ENCODE measurements at places on chromosomes 13 and 19.
A peak's percentile ranks its signal among the peaks of the same experiment; 100 is the strongest.

GRCh38 chr19:42467183-42467760, 24.5 kb upstream of the CXCL17 start:
- H3K4me1 ChIP-seq: no peaks in the 10 kb centered on the region
- no peaks in the 10 kb centered on the region for H3K27me3 ChIP-seq
- DNase-seq: no peak
- no peak overlapping the region for H3K4me3 ChIP-seq

DNA sequence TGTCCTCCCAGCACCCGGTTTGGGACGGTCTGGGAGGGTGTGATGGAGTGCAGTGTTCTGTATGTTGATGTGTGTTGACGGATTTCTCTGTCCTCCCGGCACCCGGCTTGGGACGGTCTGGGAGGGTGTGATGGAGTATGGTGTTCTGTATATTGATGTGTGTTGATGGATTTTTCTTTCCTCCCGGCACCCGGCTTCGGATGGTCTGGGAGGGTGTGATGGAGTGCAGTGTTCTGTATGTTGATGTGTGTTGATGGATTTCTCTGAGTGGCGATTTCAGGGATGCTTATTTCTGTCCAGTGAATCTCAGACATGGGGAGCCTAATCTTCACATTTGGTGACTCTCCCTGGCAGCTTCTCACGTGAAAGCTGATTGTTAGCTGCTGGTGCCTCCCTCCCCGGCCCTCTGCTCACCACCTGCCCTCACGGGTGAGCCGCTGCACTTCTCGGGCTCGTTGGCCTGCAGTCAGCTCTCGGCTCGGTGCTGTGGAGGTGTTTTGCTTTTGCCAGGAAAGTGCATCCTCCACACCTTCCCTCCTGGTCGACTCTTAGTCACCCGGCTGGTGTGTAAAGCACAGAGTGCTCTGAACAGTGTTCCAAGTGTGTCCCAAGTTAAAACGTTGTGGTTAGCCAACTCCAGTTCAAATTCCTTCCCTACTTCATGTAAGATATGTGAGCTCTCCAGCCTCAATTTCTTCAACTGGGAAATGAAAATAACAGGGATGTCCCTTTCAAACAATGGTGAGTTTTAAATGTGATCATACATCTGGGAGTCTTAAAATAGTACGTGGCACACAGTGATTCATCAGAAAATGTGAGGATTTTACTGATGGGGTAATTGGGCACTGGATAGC, 54.6 kb downstream of the ATP11A start:
- no peaks in the 10 kb centered on the region for H3K4me1 ChIP-seq
- no peaks in the 10 kb centered on the region for H3K36me3 ChIP-seq
- H3K4me3 ChIP-seq: no peak overlapping the region
- no peak overlapping the region for H3K27ac ChIP-seq
- no peak for DNase-seq
- no peaks in the 10 kb centered on the region for H3K27me3 ChIP-seq

DNA sequence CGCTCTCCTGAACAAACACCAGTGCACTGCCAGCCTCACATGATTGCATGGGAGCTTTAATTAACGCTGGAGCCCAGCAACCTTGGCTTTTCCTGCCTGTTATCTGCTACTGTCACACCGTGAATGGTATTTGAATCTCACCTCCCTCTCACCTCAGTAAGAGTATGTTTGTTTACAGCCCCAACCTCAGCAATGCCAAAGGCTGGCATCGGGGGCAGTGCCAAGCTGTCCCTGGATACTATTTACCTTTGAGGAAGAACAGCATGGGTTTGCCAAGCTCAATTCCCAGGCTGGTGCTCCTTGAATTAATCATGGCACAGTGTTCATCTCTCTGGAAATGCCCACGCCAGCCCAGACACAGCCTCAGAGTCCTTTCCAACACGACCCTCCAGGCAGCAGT, 57.2 kb upstream of the SERPINE3 start:
- no peaks in the 10 kb centered on the region for H3K27me3 ChIP-seq
- no peak for DNase-seq
- H3K4me3 ChIP-seq: no peak overlapping the region
- H3K4me1 ChIP-seq: no peaks in the 10 kb centered on the region

- no peak overlapping the region for H3K27ac ChIP-seq
- no peak overlapping the region for H3K4me3 ChIP-seq
- no peaks in the 10 kb centered on the region for H3K4me1 ChIP-seq
- H3K36me3 ChIP-seq: no peaks in the 10 kb centered on the region
- DNase-seq: no peak
- no peaks in the 10 kb centered on the region for H3K27me3 ChIP-seq
Observed at GRCh38 chr13:66021846-66022245, 1208.3 kb downstream of the PCDH9 start.

DNA sequence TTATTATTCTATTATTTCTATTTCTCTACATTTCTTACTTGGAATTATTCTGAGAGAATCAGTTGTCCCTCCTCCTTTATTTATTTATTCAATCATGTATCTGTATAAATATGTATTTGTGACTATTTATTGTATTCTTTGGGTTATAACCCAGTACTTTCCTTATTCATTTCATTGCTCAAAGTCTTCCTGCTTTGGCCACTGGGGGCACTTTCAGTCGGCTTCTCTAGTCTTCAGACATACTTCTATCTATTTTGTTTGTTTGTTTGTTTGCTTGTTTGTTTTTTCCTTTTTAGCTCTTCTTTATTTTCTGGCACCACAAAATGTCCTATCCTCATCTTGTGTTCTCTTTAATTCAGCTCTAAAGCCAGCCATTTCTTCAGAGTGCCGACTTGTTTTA, 260.4 kb downstream of the NALCN start:
- H3K27ac ChIP-seq: no peak overlapping the region
- no peaks in the 10 kb centered on the region for H3K27me3 ChIP-seq
- no peaks in the 10 kb centered on the region for H3K4me1 ChIP-seq
- no peak overlapping the region for H3K4me3 ChIP-seq

- no peak overlapping the region for H3K4me3 ChIP-seq
- DNase-seq: no peak
Observed at GRCh38 chr19:10670876-10671804, 17.0 kb downstream of the ILF3 start.

DNA sequence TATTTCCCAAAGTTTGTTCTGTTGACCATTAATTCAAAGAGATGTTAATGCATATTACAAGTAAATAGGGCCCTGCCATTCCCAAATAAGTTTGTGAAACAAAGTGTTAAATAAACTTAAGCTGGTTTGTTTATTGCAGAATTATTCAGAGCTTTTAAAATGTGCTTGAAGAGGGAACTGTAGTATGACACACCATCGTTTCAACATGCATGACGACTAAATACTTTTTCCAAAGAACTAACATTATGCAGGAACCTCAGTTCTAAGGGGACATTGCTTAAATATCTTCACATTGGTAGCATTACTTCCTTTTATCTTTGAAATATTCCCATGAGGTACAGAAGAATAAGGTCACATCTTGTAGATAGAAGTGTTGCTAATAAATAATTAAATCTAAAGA, 14.6 kb downstream of the LHFPL6 start:
- no peaks in the 10 kb centered on the region for H3K36me3 ChIP-seq
- H3K27me3 ChIP-seq: no peaks in the 10 kb centered on the region
- H3K4me1 ChIP-seq: peaks cover 80% of the 10 kb centered on the region
- DNase-seq: no peak
- no peak overlapping the region for H3K4me3 ChIP-seq
- peak overlapping the region; percentile 19 for H3K27ac ChIP-seq

GRCh38 chr13:98746968-98747367, 5.5 kb downstream of the SLC15A1 start:
- H3K36me3 ChIP-seq: no peaks in the 10 kb centered on the region
- H3K4me3 ChIP-seq: no peak overlapping the region
- no peak for DNase-seq
- no peaks in the 10 kb centered on the region for H3K4me1 ChIP-seq

GRCh38 chr19:17538684-17539237, 16.7 kb upstream of the COLGALT1 start:
- no peak for DNase-seq
- no peaks in the 10 kb centered on the region for H3K27me3 ChIP-seq
- peak overlapping the region; percentile 82 for H3K4me3 ChIP-seq
- peaks cover 11% of the 10 kb centered on the region for H3K4me1 ChIP-seq
- H3K27ac ChIP-seq: no peak overlapping the region

GRCh38 chr13:46622630-46623256, 69.8 kb downstream of the LRCH1 start:
- H3K27me3 ChIP-seq: no peaks in the 10 kb centered on the region
- H3K4me3 ChIP-seq: no peak overlapping the region
- H3K36me3 ChIP-seq: no peaks in the 10 kb centered on the region
- no peak for DNase-seq

DNA sequence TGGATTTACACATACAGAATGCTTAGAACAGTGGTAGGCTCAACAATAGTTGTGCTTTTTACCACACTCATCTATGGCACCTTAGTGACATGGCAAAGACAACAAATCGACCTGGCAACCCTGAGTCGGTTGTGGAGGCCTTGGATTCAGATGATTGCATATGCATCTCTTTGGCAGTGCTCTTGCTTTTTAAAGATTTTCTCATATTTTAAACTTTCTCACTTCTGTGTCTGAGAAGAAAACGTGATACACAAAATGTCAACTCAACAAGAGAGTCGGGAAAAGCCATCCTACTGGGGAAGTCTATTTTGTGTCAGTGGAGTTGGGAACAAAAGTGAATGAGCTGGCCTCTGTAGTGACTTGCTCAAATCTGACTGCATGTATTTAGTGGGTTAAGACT, 85.8 kb downstream of the ATP8A2 start:
- no peak for DNase-seq
- H3K4me1 ChIP-seq: no peaks in the 10 kb centered on the region
- H3K4me3 ChIP-seq: no peak overlapping the region
- H3K27ac ChIP-seq: no peak overlapping the region
- H3K27me3 ChIP-seq: no peaks in the 10 kb centered on the region
- H3K36me3 ChIP-seq: no peaks in the 10 kb centered on the region

DNA sequence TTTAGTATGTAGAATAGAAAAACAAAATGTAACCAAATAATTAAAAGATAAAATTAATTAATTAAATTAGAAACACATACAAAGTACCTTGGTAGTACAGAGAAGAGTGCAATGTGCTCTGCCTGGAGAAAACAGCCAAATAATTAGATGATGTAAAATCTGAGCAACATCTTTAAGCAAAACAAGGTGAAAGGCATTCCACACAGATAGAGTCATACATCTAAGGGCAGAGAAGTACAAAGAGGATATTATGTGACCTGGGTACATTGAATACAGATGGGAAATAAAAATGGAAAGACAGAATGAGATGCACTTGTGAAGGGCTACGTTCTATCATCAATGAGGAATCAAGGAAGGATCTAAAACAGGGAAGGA, 25.2 kb upstream of the FNDC3A start:
- H3K4me1 ChIP-seq: peaks cover 7% of the 10 kb centered on the region
- H3K27me3 ChIP-seq: no peaks in the 10 kb centered on the region
- H3K36me3 ChIP-seq: no peaks in the 10 kb centered on the region
- H3K27ac ChIP-seq: no peak overlapping the region
- H3K4me3 ChIP-seq: no peak overlapping the region

DNA sequence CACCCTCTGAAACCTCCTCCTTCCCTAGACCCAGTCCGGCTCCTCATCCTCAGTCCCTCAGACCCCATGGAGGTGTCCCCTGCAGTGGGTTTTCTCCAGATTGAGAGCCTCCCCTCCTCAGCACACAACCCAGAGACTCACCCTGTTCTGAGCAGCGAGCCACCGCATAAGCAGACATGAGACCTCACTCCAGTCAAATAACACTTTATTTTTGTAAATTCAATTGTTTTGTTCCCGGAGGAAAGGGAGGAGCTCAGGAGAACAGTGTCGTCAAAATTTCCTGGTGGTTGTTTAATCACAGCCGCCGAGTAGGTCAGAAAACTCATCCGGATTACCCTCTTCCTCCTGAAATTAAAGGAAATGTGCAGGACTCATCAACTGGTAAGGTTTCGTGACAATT, 57.5 kb downstream of the ERICH4 start:
- peak overlapping the region; percentile 16 for H3K4me3 ChIP-seq

GRCh38 chr19:42184401-42184861, 33.0 kb downstream of the DEDD2 start:
- no peak for DNase-seq
- peaks cover 5% of the 10 kb centered on the region for H3K27me3 ChIP-seq
- no peaks in the 10 kb centered on the region for H3K4me1 ChIP-seq
- H3K4me3 ChIP-seq: no peak overlapping the region

- peak overlapping the region; percentile 88 for H3K4me3 ChIP-seq
- H3K27ac ChIP-seq: peak overlapping the region; percentile 89
- peaks cover 3% of the 10 kb centered on the region for H3K36me3 ChIP-seq
- no peak for DNase-seq
- H3K27me3 ChIP-seq: no peaks in the 10 kb centered on the region
Observed at GRCh38 chr19:58058467-58058866, 615 bp upstream of the ZNF135 start.

- no peak overlapping the region for H3K4me3 ChIP-seq
- H3K4me1 ChIP-seq: peaks cover 6% of the 10 kb centered on the region
- H3K36me3 ChIP-seq: no peaks in the 10 kb centered on the region
- no peaks in the 10 kb centered on the region for H3K27me3 ChIP-seq
- H3K27ac ChIP-seq: no peak overlapping the region
- DNase-seq: no peak
Observed at GRCh38 chr13:33307843-33308242, 22.3 kb upstream of the STARD13 start.

DNA sequence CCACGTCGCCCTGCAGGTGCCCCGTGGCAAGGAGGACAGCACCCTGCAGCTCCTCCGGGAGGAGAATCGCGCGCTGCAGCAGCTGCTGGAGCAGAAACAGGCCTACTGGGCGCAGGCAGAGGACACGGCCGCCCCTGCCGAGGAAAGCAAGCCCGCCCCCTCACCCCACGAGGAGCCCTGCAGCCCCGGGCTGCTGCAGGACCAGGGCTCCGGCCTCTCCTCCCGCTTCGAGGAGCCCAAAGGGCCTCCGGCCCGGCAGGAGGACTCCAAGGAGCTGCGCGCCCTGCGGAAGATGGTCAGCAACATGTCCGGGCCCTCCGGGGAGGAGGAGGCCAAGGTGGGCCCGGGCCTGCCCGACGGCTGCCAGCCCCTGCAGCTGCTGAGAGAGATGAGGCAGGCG, 11.6 kb downstream of the CBY2 start:
- H3K4me3 ChIP-seq: no peak overlapping the region
- H3K4me1 ChIP-seq: no peaks in the 10 kb centered on the region
- no peaks in the 10 kb centered on the region for H3K27me3 ChIP-seq
- H3K27ac ChIP-seq: no peak overlapping the region
- H3K36me3 ChIP-seq: no peaks in the 10 kb centered on the region
- DNase-seq: no peak

- H3K4me3 ChIP-seq: no peak overlapping the region
- H3K27me3 ChIP-seq: no peaks in the 10 kb centered on the region
- H3K27ac ChIP-seq: no peak overlapping the region
- peaks cover 24% of the 10 kb centered on the region for H3K4me1 ChIP-seq
- H3K36me3 ChIP-seq: peaks cover 12% of the 10 kb centered on the region
Observed at GRCh38 chr19:34317311-34317927, 47.6 kb upstream of the GPI start.
